ENCODE measurements at places on chromosomes 6 and 20.
A peak's percentile ranks its signal among the peaks of the same experiment; 100 is the strongest.

DNA sequence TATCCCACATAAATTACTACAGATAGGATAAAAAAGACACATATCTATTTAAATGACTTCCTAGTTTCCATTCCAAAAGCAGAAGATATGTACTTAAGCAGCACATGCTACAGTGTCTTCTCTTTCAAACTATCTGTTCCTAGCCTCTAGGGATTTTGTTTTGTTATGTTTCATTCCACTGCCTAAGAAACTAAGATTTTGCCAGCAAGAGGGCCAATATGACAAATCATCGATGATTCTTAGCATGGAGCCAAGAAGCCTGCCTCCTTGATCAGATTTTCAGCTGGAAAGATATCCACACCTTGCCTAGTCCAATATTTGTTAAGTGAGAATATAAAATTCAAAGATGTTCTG lies 7.0 kb downstream of the SNX5 start:
- DNase-seq: no peak

GRCh38 chr20:36688630-36689029 lies 42.6 kb upstream of the SLA2 start:
- DNase-seq: no peak

DNA sequence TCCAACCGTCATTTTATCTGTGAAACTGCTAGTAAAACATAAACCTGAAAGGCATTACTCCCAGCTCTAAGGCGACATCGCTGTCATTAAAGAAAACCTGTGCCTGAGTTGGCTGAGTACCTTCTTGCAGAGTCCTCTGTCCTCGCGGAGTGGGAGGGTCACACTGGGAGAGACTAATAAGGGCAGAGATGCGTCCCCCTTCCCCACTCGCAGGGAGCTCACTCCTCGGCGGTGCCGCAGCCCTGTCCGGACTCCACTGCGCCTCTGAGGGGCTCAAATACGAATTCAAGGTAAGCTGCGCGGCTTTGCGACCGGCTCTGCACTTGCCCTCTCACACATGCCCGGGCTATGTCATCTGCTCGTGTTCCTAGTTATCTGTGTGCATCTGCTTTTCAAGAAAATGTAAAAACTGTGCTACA lies at the start of gene COL19A1:
TSS of gene COL19A1 (plus strand) at position 206 of the 419 bp plus-strand sequence. CDS start 13,012 bp downstream, outside the sequence.
- peak; percentile 37 for DNase-seq

GRCh38 chr6:159444056-159444760 lies 248.8 kb downstream of the SOD2 start:
- DNase-seq: no peak

DNA sequence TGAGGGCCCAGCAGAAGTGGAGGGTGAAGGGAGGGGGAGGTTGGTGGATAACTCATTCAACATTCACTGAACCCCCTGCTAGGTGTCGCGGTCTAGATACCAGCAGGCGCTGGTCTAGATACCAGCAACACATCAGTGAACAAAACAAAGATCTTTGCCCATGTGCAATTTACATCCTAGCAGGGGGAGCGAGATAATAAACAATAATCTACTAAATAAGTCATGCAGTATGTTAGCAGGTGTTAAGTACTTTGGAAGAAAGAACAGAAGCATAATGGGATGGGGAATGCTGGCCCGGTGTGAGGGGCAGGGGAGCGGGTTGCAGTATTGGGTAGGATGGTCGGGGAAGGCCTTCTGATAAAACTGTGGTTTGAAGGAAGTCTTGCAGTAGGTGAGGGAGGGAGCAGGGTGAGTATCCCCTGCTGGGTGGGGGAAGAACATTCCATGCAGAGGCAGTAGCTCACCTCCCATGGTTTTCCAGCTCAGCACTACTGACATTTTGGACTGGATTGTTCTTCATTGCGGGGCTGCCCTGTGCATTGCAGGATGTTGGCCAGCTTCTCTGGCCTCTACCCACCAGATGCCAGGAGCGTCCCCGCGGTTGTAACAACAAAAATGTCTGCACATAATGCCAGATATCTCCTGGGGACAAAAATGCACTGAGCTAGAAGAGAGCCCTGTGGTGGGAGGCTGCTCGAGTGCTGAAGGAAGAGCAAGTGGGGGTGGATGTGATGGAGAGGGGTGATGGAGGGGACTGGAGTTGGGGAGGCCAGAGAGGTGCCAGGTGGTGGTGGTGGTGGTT lies 117.3 kb downstream of the TOX2 start:
- DNase-seq: no peak

All from stimulated activated CD4-positive, alpha-beta T cell treated with anti-CD3 and anti-CD28 coated beads, Interleukin-15, amount 100 ng/mL, for 24 hours (primary cell).